ENCODE measurements at places on chromosomes 1 and 21.

GRCh38 chr1:225415307-225415706 lies 12.5 kb downstream of the LBR start:
- DNase-seq = no peak

DNA sequence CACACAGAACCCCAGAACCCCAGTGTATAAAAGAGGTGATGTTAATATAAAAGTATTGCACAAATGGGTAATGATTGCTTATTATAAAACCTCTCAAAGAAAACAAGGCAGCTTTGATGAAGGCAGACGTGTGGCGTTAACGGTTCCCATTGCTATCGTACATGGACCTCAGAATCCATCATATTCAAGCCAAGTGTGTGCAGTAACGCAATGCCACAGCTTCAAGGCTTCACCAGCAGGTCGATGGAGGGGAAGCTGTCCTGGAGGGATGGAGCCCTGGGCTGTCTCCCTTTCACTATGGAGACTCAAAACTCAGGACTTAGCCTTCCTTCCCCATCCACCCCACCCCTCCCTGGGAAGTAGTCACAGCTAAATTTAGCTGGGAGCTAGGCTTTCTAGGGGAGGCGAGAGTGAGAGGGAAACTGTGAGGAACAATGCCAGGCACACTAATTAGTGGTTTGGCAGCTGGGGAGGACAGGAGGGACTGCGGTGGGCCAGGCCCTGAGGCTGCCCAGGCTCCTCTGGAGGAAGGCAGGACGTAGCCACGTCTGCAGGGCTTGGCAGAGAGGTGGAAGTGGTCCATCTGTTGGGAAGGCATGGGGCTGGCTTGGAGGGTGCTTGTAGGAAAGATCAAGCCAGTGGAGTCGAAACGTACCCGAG lies 121.2 kb downstream of the HMGB4 start:
- no peak for DNase-seq

- DNase-seq = no peak
Observed at GRCh38 chr1:55702064-55702463, 486.9 kb upstream of the USP24 start.

GRCh38 chr1:196875935-196876334 lies 11.9 kb upstream of the CFHR4 start:
- DNase-seq = no peak

DNA sequence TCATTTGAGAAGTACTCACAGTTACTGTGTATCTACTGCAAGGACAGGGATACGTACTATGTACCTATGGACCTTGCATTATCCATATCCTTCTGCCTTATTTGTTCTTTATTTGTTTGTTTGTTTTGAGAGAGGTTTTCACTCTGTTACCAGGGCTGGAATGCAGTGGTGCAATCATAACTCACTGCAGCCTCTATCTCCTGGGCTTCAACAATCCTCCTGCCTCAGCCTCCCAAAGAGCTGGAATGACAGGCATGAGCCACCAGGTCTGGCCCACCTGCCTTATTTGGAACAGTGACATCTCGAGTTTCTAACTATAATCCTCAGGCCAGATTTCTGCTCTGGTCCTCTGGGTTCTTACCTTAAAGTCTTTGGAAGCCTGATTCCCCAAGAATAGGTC lies 395.5 kb upstream of the PKN2 start:
- DNase-seq = no peak

Data from nephron progenitor cell (in vitro differentiated cells).